ENCODE measurements at places on chromosomes 1 and 21.

DNA sequence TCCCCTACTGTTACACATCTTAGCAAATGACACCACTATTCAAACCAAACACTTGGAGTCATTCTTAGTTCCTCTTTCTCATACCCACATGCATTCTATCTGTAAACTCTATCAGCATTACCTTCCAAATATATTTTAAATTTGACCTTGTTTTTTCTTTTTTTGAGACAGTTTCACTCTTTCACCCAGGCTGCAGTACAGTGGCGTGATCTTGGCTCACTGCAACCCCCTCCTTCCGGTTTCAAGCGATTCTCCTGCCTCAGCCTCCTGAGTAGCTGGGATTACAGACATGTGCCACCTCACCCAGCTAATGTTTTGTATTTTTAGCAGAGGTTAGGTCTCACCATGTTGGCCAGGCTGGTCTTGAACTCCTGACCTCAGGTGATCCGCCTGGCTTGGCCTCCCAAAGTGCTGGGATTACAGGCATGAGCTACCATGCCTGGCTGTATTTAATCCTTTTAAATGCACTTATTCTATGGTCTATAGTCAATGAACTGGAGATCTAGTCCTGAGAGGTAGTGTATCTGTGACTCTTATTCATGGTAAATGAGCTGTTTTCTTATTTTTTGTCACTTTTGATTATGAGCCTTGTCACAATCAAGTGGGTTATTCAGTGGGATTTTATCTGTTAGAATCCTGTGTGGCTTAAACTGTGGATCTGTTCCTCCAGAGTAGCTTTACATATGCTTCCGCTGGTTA is 73.1 kb downstream of the GATAD2B start:
- peak; percentile 31 for DNase-seq

- no peak for DNase-seq
Measured at GRCh38 chr1:186792870-186793581, 35.7 kb upstream of the PLA2G4A start.

DNA sequence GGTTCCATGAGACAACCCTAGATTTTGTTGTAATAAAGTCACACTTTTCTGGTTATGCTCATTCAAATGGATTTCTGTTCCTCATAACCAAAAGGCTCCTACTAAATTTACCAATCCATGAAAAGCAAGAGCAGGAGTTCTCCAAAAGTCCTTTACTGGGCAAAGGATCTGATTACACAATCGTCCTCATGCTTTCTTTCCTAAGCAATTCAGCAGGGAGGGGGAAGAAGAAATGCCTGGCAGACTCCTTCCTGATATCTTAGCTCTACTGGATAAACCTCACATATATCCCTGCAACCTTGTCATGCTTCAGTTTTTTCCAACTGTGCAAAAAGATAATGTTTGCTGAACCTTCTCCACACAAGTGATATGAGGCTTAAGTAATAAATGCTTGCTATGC is 67.6 kb upstream of the GUCA2B start:
- DNase-seq: no peak

- DNase-seq: no peak
Measured at GRCh38 chr21:15005391-15005790, 59.4 kb downstream of the NRIP1 start.

- no peak for DNase-seq
Measured at GRCh38 chr1:228869312-228869824, 134.1 kb downstream of the RHOU start.

DNA sequence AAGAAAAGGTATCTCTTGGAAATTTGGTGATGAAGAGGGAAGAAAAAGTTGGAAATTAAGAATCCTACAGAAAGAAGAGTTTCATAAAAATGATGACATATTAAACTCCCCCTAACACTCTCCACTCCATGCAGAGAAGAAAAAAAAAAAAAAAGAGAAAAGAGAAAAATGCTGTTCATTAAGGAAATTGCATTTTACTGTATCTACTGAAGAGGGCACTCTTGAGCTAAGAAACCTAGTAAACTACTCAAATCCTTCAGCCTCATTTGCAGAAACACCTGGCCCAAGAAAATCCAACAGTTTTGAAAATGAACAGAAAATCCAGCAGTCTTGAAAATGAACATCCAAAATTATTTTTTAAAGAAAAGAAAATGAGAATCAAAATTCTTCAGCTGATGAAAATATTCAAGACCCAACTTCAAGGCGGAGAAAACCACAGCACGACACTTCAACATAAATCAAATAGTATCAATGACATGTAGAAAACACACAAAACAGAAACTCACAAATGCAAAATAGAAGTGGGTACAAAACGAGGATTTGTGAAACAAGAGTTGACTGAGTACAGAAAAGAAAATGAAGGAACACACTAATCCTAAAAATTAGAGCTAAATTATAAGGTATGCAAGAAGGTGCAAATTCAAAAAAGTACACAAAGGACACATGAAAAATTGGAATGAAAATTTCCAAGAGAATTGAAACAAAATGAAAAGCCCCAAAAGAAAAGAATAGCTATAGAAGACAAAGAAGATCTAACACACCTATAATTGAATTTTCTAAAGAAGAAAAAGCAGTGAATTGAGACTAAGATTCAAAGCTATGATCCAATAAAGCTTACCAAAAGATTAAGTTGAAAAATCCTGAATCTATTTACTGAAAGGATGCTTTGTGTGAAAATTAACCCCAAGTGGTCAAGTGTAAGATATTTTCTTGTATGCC is 73.2 kb upstream of the DNAJC6 start:
- peak; percentile 62 for DNase-seq

GRCh38 chr1:236979149-236979900 is 24.9 kb downstream of the MT1HL1 start:
- no peak for DNase-seq

GRCh38 chr21:41068967-41069642 is 98.9 kb upstream of the BACE2 start:
- DNase-seq: peak; percentile 76

- DNase-seq: peak; percentile 83
Measured at GRCh38 chr1:174968750-174969244, 30.9 kb upstream of the CACYBP start.

DNA sequence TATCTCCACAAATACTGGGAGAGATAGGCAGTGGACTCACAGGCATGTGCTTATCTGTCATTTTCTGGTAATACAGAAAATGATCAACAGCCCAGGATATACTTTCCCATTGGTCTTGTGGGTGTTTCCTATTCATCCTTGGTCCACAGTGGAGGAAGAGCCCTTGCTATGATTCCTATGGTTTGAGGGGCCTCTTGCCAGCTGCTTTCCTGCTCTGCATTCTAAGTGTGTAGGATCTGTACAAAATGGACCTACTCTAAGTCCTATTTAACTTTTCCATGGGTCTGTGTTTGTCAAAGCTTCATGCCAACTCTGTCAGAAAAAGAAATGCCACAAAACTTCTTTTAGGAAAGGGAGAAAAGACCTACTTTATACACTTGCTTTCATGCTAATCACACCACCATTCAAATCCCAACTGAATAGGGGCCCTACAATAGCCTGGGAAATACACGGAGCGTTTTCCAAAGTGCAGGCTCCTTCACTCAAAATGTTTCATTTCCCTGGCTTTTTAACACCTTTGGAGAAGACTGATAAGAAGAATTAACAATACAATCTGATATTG is 16.4 kb downstream of the PLPP3 start:
- DNase-seq: no peak

GRCh38 chr1:94014635-94015488 is 105.6 kb upstream of the GCLM start:
- no peak for DNase-seq

DNA sequence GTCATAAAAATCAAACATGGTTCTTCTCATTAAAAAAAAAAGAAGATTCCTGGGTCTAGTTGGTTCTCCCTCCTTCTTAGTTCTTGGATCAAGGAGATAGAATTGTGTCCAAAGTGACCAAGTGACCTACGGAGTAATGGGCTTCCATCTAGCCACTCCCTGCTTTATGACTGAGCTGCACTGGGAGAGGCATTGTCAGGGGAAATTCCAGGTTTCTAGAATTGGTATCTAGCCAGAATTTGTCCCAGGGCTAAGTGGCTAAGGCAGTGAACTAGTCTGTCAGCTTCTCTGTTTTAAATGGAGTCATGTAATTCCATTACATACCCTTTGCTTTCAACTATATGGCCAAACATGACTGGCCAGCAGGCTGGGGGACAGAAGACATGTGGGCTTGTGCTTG is 40.1 kb upstream of the ERG start:
- DNase-seq: no peak

DNA sequence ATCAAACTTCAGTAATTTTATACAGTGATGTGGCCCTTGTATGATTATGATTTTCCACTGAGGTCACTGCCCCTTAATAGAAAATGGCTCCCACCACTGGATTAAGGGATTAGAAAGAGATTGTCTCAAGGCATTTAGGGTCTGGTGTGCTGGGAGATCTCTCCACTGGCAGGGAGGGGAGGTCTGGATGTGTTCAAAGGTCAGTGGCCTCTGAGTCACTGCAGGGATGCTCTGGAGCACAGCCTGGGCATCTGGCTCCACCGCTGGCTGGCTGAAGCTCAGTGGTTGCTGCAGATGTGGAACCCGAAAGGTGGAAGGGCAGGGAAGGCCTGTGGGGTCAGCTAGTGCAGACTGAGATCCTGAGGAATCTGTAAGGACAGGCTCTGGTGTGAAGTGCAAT is 18.3 kb upstream of the CHI3L1 start:
- no peak for DNase-seq

GRCh38 chr1:81044708-81045107 is 756.0 kb upstream of the ADGRL2 start:
- no peak for DNase-seq

GRCh38 chr1:28905921-28906666 is 8.3 kb upstream of the EPB41 start:
- DNase-seq: no peak

- DNase-seq: no peak
Measured at GRCh38 chr21:27213303-27213702, 246.4 kb upstream of the ADAMTS5 start.

DNA sequence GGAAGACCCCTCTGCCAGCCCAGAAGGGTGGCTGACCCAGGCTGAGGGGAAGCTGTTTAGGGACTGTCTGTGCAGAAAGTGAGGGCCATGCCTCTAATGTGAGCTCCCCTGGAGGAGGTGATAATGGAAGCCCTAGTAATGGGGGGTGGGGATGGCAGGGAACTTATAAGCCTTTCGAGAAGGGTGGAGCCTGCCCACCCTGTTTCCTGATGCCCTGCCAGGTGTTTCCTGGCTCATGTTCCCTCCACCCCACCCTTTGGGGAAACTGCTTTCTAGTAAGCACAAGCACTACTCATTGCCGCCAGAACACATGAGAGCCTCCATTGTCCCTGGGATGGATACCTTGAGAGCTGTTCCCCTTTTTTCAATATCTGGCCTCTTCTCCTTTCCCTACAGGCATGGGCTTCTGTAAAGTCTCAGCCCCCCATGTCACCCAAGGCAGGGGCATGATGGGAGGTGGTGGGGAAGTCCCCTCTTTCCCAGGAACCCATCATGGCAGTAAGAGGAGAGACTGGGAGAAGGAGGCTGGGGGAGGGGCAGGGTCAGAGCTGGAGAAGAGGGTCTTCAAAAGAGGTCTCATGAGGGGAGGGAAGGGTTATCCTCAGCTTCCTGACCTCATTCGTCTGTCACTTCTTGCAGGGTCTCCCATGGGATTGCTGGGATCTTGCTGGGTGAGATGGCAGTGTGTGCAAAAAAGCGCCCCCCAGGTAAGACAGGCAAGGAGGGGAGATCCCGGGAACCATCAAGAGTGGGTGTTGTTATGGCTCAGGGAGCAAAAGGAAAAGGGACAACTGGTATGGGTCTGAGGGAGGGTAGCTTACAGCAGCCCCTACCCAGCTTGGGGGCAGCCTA is 2.4 kb downstream of the ATP8B2 start:
- no peak for DNase-seq

- no peak for DNase-seq
Measured at GRCh38 chr1:2169200-2169836, 25.3 kb downstream of the FAAP20 start.

- peak; percentile 61 for DNase-seq
Measured at GRCh38 chr1:99766378-99766800, at the start of gene FRRS1. FRRS1 (minus strand) TSS chr1:99766635; CDS start chr1:99748768, 17,867 bp downstream.

- no peak for DNase-seq
Measured at GRCh38 chr21:46121286-46122221, 23.6 kb downstream of the COL6A2 start.

- no peak for DNase-seq
Measured at GRCh38 chr1:52967666-52968065, 40.6 kb downstream of the SCP2 start.

- DNase-seq: peak; percentile 92
Measured at GRCh38 chr1:155176544-155177071, 3.0 kb downstream of the TRIM46 start.

DNA sequence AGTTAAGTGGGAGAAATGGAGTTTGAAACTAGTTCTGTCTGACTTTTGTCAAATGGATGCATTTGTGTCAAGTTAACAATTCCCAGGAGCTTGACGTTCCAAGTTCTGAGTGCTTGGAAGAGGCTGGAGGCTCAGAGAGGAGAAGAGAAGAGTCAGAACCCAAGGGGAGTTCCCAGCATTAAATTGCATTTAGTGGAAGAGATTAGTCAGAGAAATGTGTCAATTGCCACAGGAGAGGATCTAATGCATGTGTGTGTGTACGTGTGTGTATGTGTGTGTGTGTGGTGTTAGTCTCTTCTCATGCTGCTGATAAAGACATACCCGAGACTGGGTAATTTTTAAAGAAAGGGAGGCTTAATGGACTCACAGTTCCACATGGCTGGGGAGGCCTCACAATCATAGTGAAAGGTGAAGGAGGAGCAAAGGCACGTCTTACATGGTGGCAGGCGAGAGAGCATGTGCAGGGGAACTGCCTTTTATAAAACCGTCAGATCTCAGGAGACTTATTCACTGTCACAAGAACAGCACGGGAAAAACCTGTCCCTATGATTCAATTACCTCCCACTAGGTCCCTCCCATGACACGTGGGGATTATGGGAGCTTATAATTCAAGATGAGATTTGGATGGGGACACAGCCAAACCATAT is 101.5 kb upstream of the TMEM51 start:
- DNase-seq: no peak

DNA sequence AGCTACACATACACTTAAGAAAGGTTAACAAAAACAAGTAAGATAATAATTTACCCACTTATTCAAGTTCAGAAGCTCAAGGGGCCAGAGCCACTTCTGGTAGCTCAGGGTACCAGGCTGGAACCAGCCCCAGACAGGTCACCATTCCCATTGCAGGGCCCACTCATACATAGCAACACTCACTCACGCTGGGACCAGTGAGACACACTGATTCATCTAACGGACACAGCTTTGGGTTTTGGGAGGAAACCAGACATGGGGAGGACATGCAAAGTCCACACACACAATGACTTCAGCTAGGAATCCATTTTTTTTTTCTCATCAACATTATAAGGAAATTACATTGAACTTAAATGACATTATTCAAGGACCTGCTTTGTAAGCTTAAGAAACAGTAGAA is 169.1 kb downstream of the ZC3H11B start:
- DNase-seq: no peak

Data from activated CD4-positive, alpha-beta T cell treated with anti-CD3 and anti-CD28 coated beads, Interleukin-2, Interleukin-4, amounts not matched to agents 100 ng/mL and 50 ng/mL, durations not matched to agents 16 hours and 8 hours (primary cell).